Immature natural killer cell (primary cell): ENCODE measurements at places on chromosomes 7 and 10. TPM values are rescaled to one million over a fixed set of nuclear protein-coding genes. Genes with fewer than 3 reads are reported as not detected.

GTF2I gene
- 45.6 TPM for polyA plus RNA-seq

WNT16 gene
- polyA plus RNA-seq = not detected

CHN2 gene
- polyA plus RNA-seq = 14.6 TPM

GRCh38 chr7:55365205-55365674 lies at the start of gene LANCL2:
LANCL2 (plus strand) TSS chr7:55365337; CDS start chr7:55366026, 689 bp downstream.
- no peak for DNase-seq
- no peaks in the 10 kb centered on the region for H3K36me3 ChIP-seq
- peaks cover 8% of the 10 kb centered on the region for H3K27me3 ChIP-seq
- H3K4me3 ChIP-seq = peak within 1 kb of the TSS; percentile 97
- H3K4me1 ChIP-seq = peaks cover 12% of the 10 kb centered on the region

GRCh38 chr10:9302140-9302746 lies 1247.8 kb downstream of the GATA3 start:
- H3K27ac ChIP-seq = no peak overlapping the region
- H3K4me1 ChIP-seq = no peaks in the 10 kb centered on the region
- no peak for DNase-seq
- H3K4me3 ChIP-seq = no peak overlapping the region
- H3K36me3 ChIP-seq = no peaks in the 10 kb centered on the region

DNA sequence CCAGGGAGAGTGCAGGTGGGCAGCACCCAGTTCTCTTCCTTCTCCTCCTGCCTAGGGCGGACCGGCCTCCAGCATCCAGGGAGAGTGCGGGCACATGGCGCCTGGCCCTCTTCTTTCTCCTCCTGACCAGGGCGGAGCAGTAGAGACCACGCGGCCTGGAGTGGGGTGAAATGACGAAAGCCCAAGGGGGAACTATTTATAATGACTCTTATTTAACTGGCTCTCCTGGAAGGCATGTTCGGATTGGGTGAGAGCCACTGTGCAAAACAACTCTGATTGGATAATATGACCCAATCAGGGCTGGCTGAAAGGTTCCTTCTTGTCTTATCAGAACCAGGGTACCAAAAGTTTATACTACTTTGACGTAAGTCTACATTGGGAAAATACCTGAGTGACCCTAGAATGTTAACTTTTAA lies 63.1 kb downstream of the ZNF37A start:
- no peak overlapping the region for H3K4me3 ChIP-seq
- no peak overlapping the region for H3K27ac ChIP-seq
- no peaks in the 10 kb centered on the region for H3K27me3 ChIP-seq
- H3K4me1 ChIP-seq = no peaks in the 10 kb centered on the region

DNA sequence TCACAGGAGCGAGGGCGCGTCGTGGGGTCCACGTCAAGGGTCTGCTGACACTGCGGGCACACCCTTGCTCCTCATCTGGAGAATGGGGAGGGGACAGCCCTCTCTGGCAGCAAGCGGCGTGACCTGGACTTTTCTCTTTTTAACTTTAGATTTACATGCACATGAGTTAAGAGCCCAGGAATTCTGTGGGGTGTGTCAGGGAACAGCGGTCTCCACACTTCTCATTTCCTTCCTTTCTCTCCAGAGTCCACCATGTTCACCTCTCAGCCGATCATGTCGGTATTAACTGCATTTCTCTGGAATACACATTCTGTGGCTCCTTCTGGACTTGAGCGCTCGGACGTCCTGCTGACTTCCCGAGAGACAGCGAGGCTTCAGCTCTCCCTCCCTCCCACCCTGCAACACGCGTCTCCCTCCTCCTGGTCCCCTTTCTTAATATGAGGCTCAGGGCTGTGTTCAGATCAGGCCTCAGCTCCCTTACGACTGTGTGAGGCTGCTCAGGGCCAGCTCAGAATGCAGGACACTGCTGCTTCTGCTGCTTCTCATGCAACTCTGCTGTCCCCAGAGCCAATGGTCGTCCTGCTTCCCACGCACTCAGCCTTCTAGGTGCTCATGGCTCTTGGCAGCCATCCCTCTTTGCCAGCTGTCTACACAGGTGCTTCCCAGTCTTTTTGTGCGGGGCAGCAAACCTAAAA lies 261.3 kb downstream of the ELFN1 start:
- H3K4me1 ChIP-seq = peaks cover 27% of the 10 kb centered on the region
- H3K27me3 ChIP-seq = peaks cover 4% of the 10 kb centered on the region
- DNase-seq = no peak
- peaks cover 14% of the 10 kb centered on the region for H3K36me3 ChIP-seq
